Neural crest cell (in vitro differentiated cells): ENCODE measurements at places on chromosomes 6 and 20. TPM values are rescaled to one million over a fixed set of nuclear protein-coding genes. Genes with fewer than 3 reads are reported as not detected.

DNA sequence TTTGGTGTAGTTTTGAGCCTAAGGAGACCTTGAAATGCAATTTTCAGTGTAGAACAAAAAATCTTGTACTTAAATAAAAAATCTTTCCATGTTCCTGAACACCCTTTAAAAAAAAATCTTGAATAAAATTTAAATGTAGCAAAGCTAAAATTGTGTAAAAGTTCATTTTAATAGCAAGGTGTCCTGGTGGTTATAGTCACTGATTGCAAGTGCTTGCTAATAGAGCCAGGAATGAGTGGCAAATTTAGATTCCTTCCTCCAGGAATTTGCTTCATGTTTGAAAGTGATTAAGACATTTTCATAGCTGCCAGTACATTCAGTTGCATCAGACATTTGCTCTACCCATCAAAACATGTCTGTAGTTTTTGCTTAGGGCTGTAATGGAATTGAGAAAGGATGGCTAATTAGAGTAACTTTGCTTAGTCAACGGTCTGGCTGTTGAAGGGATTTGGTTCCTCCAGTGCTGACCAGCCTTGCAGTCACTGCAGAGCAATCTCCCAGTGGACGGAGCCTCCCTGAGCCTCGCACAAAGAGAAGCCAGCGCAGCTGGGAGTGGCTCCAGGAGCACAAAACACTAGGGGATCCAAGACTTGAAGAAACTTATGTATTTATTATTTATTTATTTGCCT is 36.5 kb downstream of the AKAP12 start:
- DNase-seq: no peak

GRCh38 chr6:43123461-43124314 is 47.4 kb upstream of the SRF start:
- DNase-seq: no peak

DNA sequence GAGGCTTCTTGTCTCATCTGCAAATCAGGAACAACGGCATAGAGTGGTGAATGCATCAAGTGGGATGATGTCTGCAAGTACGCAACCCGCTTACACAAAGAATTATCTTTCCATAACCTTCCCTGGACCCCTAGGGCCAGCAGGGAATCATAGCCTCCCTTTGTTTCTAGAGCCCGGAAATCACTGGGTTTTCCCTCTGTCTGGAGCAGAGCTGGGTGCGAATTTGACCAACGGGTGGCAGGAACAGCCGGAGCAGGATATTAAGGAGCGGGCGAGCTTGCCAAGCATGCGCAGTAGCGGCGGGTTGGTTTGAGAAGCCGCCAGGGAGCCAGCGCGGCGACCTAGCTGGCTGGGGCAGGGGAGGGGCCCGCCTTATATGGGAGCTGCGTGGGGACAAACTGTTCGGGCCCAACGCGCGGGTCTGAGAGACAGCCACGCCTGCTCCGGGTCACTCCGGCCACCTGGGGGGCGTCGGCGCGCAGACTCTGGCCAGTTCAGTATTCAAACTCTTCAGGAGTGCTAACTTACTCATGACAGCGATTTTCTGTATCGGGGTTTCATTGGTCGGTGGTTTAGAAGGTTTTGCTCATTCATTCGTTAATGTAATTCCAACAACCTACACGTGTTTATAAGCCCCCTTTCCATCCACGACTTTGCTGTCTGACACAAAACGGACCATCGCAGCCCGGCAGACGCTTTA is 1.6 kb upstream of the KIF16B start:
- DNase-seq: peak; percentile 69

DNA sequence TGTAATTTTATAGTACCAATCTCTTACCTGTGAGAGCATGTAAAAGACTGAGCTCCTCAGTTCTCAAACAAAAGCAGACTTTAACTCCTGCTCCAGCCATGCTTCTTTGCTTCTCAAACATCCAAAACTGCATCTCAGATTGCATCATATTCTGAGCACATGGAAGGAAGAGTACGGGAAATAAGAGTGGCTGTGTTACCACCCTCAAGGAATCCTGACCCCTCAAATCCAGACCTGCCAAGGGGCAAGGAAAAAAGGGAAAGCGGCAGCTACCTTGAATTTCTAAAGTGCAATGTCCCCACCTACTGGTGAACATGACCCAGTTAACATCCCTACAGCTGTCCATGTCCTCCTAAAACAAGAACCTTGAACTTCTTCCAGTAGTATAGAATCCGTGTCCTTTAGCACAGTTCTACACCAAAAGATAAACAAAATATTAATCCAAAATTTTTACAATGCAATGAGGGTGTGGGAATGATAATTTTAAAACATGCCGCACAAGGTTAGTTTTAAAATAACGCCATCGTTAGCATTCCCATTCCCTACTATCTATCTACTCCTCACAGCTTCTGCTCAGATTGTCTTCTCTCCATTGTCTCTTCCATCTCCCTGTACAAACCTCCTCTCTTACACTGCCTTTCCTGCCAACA is 34.1 kb upstream of the HLA-DQB1 start:
- DNase-seq: peak; percentile 48

DNA sequence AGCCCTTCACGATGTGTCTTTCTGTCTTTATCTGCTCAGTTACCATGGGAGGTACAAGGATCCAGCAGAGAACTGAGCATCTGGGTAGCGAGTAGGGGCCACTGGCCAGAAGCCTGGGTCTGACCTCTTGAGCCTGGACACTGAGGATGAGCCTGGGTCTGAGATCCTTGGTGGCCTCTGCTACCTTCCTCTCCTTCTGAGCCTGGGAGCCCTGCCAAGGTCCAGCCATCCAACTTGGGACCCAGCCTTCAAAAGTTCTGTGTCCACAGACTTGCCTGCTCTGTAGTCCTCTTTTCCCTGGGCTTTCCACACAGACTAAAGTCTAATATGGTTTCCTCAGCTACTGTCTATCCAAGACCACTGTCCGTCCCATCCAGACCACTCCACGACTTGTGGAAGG is 60.2 kb upstream of the NAA20 start:
- DNase-seq: no peak

GRCh38 chr6:24492475-24492874 is 2.3 kb upstream of the ALDH5A1 start:
- no peak for DNase-seq

- no peak for DNase-seq
Observed at GRCh38 chr20:57025261-57025660, 241.2 kb downstream of the BMP7 start.

- no peak for DNase-seq
Observed at GRCh38 chr6:42512579-42512978, 51.2 kb upstream of the UBR2 start.

GRCh38 chr6:1848752-1849151 is 239.0 kb downstream of the FOXC1 start:
- no peak for DNase-seq

- no peak for DNase-seq
Observed at GRCh38 chr6:166245148-166245547, 63.0 kb downstream of the PRR18 start.

DNA sequence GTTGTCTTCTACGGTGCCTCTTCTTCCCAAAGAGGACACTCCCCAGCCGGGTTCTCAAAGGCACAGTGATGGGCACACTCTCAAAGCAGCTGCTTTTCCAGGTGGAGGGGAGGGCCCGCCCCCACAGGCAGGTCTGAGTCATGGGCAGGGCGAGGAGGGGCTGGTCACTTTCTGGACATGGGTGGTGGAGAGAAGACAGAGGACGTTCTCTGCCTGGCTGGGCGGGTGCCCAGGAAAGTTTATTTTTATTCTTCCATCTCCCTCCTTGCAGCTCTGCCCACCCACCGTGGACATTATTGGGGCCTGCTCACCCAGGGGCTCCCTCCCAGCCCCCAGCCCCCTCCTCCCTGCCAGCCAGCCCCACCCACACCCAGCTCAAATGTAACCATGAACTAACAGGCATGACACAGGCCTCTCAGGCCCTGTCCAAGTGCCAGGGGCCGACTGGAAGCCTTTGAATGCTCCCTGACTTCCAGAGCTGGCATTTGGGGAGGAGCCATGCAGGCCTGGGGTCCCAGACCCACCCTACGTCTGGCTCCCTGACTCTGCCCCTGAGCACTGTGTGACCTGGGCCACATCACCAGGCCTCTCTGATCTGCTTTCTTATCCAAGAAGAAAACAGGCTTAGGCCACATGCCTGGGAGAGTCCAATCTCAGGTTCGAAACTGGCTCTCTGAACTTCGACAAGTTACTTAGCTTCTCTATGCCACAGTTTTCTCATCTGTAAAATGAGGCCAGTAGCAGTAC is 8.0 kb downstream of the TGM2 start:
- no peak for DNase-seq

DNA sequence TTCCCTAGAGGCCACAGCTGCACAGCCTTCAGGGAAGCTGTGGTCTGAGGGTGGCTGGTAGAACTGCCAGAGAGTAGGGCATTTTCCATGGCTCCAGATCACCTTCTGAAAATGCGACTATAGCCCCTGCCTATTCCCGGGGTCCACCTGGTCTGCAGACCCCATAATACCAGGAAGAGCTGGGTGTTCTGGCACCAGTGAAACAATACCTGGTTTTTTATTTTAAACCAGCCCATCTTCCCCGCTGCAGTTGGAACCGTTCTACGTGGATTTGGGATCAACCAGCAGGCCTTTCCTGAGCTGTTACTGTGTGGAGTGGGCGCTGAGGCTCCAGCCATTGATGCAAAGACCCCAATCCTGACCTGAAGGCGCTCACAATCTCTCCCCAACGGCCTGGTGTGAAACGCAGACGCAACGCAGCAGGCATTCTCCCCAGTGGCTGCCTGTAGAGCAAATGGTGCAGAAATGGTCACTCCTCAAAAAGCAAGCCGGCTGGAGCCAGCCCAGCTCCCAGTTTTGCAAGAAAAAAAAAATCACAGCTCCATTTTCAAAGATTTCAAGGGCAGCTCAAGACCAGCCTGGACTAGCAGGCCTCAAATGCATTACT is 11.3 kb downstream of the NPEPL1 start:
- DNase-seq: no peak

GRCh38 chr20:63873477-63873971 is 8.5 kb downstream of the TPD52L2 start:
- DNase-seq: no peak

Gene HMGCLL1
- total RNA-seq: 0.73 and 0.75 TPM in 2 replicates

Gene GPRC6A
- total RNA-seq: not detected in 2 replicates

Gene SYCP2
- 1.9 and 2.3 TPM in 2 replicates for total RNA-seq

Gene PCK1
- total RNA-seq: not detected in 2 replicates

Gene ISM1
- 0.33 and 0.34 TPM in 2 replicates for total RNA-seq

Gene DACT2
- total RNA-seq: 0.19 and 0.43 TPM in 2 replicates

Gene TMEM170B
- 19.3 and 20.3 TPM in 2 replicates for total RNA-seq
